ENCODE measurements at places on chromosomes 1 and 21.

GRCh38 chr1:96782856-96783255 is 61.3 kb downstream of the PTBP2 start:
- no peak for DNase-seq

GRCh38 chr1:4523551-4523950 is 130.9 kb upstream of the AJAP1 start:
- DNase-seq, result peak; percentile 10

GRCh38 chr1:221753828-221754188 is 11.9 kb upstream of the DUSP10 start:
- DNase-seq, result no peak

DNA sequence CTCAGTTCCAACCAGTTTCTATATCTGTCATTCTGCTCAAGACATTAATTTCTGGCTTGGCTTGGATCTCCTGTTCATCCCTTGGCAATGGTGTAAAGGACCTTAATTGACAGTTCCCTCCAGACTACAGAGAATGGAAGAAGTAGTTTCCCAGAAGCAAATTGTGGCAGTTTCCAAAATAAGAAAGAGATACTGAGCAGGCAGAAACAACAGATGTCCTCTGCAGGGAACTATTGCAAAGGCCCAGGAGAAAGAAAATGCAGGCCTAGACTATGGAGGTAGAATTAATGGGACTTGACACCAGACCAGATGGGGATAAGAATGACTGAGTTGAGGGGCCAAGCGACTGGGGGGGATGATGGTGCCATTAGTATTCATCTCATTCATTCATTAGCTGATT is 6.1 kb upstream of the AK2 start:
- DNase-seq, result no peak

- DNase-seq, result no peak
These were observed 25.8 kb upstream of the PIGC start for GRCh38 chr1:172469717-172470116.

DNA sequence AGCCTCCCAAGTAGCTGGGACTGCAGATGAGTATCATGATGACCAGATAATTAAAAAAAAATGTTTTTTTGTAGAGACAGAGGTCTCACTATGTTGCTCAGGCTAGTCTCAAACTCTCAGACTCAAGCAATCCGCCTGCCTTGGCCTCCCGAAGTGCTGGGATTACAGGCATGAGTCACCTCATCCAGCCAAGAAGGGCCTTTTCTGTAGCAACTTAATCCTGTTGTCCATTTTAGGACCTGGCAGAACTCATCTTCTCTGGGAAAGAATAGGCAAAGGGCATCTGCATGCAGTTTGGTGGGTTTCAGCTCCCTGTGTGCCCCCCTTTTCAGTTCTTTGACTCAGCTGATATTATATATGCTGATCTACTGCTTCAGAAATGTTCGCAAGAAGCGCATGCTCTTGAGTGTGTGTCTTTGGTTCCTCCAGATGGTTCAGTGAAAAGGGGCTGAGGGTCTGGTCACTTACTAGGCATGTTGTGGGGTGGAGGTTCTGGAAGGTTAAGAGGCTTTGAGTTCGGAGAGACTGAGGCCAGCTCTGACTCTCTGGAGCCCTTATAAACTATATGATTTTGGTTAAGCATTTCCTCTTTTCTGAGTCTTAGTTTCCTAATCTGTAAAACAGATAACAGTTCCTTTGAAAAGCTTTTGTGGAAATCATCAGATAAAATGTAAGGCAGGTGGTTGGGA is 19.4 kb upstream of the SRSF4 start:
- DNase-seq, result no peak

GRCh38 chr1:6181347-6181770 is 1.2 kb upstream of the CHD5 start:
- DNase-seq, result no peak

DNA sequence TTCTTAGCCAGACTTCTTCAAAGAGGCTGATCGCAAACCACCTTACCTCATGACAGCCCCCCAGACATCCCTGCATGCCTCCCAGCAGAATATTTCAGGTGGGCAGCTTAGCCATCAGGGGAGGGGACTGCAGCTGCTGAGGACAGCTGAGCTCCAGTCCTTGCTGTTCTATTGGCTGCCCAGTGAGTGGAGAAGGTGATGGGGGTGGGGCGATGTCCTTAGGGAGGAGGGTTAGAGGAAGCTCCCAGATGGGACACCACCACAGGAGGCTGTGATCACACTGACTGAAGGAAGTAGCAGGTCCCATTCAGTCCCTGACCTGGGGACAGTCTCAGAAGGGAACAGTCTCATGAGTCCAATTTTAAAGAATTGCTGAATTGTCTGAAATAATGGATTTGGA is 38.3 kb downstream of the GJA5 start:
- DNase-seq, result no peak

- no peak for DNase-seq
These were observed 42.0 kb downstream of the DAB1 start for GRCh38 chr1:57381871-57382270.

DNA sequence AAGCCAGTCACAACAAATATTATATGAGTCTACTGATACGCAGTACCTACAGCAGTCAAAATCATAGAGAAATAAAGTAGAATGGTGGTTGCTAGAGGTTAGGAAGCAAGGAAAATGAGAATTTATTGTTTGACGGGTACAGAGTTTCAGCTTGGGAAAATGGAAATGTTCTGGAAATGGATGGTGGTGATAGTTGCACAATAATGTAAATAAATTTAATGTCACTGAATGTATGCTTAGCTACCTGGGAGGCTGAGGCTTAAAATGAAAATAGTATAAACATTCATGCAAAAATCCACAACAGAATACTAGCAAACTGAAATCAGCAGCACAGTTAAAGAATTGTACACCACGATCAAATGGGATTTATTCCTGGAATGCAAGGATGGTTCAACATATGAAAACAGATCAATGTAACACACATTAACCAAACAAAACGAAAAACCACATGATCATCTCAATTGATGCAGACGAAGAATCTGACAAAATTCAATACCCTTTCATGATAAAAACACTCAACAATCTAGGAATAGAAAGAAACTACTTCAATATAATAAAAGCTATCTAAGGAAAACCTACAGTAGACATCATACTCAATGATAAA is 10.7 kb downstream of the TUT4 start:
- DNase-seq, result no peak

- peak; percentile 18 for DNase-seq
These were observed 18.3 kb upstream of the CAPN8 start for GRCh38 chr1:223683586-223684487.

DNA sequence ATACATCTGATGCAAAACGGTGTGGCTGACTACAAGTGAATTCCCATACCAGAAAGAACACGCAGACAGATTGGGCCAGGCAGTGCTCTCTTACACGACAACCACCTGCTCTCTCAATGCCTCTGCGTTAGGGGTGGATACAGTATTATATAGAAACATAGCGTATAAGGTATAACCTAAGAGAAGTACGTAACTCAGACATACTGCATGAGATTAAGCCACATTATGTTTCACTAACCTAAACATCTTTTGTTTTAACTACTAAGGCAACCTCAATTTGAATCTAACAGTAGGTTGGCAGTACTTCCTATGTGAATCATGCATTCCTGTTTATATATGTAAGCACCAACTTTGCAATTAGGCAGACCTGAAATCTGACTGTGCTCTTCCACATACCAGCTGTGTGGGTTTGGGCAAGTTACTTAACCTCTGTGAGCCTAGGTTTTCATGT is 58.1 kb upstream of the COA6 start:
- DNase-seq, result no peak

- DNase-seq, result no peak
These were observed 94.5 kb upstream of the ARTN start for GRCh38 chr1:43839056-43839455.

DNA sequence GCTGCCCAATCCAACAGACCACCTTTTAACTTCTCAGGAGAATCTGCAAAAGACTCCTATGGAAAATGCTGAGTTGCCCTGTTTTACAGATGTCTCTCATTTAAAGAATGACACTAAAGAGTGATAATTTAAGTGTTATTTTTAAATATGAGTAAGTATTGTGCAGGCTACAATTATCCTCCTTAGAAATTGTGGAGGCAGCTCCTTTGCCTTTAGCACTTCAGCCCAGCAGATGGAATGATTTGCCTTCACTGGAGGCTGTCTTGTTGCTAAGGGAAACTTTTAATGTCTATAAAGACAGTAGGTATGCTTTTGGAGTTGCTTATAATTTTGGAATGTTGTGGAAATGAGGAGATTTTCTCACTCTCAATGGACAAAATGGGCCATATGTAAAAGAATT is 1345.5 kb downstream of the NCAM2 start:
- no peak for DNase-seq

- no peak for DNase-seq
These were observed at the start of gene NLRP3 for GRCh38 chr1:247415423-247416361. Gene NLRP3 (plus strand): TSS chr1:247416173. CDS start chr1:247418801, 2,628 bp downstream.

- no peak for DNase-seq
These were observed 16.4 kb upstream of the GNL2 start for GRCh38 chr1:37612186-37612585.

DNA sequence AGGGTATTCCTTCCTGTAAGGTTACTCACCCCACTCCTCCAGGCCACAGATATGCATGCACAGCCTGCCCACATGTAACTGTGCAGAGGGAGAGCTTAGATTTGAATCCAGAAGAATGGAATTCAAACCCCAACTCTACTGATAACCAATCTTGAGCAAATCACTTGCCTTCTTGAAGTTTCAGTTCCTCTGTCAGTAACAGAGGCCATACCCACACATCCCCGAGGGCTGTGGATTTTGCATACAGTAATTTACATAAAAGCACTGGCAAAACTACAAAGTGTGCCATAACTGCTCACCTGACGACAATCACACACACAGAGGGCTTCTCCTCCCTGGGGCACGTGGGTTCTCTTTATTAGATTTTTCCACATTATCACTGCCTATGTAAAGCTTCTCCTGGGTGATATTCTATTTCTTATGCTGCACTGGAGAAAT is 18.6 kb downstream of the CD247 start:
- DNase-seq, result peak; percentile 97

GRCh38 chr1:5913078-5913845 is 79.0 kb downstream of the NPHP4 start:
- no peak for DNase-seq

- DNase-seq, result no peak
These were observed 17.3 kb downstream of the CSF1 start for GRCh38 chr1:109927911-109928321.

GRCh38 chr1:106907795-106908194 is 148.7 kb upstream of the PRMT6 start:
- no peak for DNase-seq

DNA sequence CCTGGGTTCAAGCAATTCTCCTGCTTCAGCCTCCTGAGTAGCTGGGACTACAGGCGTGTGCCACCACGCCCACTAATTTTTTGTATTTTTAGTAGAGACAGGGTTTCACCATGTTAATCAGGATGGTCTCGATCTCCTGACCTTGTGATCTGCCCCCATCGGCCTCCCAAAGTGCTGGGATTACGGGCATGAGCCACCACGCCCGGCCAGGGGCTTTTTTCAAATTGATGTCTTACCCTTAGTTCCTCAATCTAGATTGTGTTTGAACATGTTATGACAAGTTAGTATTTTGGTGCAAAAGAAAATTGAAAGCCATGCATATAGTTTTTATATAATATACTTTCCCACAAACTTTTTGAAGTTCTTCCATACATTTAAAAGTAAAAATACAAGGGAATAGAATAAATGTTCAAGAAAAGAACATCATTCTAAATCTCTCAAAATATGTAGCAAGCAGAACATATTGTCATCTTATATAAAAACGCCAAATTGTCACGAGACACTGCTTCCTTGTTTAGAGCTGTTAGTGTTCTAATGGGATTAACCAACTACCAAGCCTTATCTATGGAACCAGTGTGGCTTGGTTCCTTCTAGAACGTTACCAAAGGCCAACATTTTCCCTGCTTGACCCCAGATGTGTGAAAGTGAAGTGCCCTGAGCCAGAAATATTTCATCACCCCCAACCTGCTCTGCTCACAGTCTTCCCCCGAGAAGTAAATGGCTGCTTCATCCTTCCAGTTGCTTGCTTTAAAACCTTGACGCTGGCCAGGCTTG is 9.5 kb upstream of the PLEKHM2 start:
- no peak for DNase-seq

GRCh38 chr1:231847612-231848397 is 221.2 kb downstream of the DISC1 start:
- no peak for DNase-seq

DNA sequence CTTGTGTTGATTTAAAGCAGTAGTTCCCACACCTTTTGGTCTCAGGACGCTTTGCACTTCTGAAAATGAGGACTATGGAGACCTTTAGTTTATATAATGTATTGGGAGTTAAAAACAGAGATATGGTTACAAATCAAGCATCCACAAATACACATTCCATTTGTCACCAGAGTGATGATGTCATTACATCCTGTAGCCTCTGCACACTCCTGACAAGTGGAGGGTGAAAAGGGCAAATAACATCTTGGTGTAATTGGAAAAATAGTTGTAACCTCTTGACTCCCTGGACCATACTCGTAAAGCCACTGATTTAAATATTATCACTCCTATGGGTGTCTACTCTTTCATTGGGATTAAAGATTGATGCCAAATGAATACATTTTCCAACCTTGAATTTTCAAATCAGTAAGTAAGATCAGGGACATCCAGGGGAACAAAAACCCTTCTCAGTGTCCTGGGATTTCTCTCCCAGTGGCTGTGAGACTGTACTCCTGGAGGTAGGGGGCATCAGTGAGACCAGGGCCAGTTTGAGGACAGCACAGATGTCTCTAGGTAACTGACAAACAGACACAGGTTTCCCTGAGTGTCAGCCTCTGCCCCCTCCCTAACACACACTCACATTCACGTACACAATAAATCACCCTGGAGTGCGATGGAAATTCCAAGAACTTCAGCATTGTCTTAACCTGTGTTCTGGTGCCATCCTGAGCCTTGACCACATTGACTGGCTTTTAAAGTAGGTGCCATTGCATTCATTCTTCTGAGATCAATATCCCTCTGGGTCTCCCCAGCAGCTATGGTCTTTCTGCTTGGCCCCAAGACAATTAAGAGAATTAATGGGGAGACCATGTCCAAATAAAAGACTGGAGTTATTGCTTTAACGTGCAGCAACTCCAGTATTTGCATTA is 63.0 kb downstream of the NR5A2 start:
- DNase-seq, result no peak

- DNase-seq, result no peak
These were observed 232.9 kb downstream of the SMYD3 start for GRCh38 chr1:246274186-246274585.

- no peak for DNase-seq
These were observed 8.5 kb upstream of the ARHGAP29 start for GRCh38 chr1:94245747-94246438.

DNA sequence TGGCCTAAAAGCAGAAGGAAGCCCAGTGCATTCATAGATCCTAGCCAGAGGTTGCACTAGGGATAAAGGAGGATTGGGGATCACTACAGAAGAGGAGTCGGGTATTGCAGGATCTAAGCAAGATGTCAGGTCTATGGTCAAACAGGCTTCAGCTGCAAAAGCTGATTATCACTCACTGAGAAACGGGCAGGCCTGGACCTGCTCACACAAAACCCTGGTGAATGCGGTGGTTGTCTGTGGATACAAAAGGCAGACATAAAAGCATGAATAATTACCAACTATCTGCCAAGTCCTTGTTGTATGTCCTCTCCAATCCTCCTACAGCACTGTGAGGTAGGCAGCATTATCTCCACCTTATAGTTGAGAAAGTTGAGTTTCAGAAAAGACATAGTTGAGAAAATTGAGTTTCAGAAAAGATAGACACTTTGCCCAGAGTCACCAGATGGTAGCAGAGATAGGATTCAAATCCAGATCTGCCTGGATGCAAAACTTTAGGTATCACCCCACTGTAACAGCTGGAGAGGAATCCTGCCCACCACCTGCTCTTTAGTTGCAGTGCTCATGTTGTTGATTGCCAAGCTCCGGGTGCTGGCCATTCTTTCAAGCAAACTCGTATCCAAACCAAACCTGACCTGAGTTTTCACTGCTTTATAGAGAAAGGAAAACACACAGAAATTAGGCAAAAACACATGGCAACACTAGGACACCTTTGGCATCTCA is 49.6 kb upstream of the HOOK1 start:
- peak; percentile 92 for DNase-seq
